ENCODE measurements at places on chromosomes 6 and 20.

DNA sequence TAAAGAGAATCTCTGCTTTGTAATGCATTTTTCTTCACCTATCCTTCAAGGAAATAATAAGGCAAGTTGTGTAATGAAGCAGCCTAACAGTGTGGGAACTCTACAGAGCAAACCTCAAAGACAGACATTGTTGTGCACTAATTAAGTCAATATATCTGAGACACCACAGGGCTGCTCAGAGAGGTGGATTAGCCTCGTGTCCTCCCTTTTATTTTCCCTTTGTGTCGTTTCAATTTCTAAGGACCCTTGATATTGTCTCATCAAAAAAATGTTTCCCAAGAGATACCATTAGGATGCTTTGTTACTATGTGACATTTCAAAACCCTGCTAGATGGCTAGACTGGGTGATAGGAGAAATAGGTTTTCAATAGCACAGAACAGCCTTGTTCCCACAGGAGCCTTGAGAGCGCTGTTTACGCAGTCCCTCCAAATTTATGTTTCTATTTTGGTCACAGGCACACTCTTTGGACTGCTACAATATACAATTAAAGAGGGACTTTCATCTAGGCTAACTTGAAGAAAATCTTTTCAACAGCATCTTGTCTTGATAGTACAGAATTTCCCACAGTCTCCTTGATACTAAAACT, 23.1 kb downstream of the UBE3D start:
- DNase-seq: no peak

- DNase-seq: no peak
Observed at GRCh38 chr6:48136856-48137255, 25.9 kb upstream of the PTCHD4 start.

DNA sequence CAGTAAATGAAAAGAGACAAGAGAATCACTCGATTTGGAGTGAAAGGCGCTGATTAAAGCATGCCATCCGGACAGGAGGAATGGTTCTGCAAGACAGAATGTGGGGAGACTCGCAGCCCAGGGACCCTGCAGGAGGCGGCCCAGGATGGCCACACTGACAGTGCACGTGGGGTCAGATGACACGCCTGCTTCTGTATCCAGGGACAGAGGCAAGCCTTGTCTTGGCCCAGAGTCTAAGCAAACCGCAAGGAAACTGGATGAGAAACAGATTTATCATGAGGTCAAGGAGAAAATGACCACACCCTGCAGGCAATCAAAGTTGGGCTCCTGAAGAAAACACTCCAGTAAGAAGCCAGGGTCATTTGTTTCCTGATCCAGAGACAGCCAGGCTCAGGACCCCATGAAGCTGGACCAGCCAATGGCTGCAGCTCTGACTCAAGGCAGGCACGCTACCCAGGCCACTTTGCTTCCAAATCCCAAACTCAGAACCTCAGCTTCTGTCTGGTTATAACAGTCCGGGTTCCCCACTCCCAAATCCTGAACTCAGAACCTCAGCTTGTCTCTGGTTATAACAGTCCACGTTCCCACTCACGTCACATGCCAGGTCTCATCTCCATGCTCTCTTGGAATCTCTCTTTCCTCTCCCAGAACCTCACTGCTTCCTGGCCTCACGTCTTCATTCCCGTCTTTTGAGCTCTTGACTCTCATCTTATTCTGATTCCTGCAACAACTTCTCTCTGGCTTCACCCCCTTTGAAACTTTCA, 144.9 kb upstream of the THBS2 start:
- DNase-seq: no peak

- no peak for DNase-seq
Observed at GRCh38 chr20:23601715-23602114, 4.0 kb downstream of the CST9 start.

DNA sequence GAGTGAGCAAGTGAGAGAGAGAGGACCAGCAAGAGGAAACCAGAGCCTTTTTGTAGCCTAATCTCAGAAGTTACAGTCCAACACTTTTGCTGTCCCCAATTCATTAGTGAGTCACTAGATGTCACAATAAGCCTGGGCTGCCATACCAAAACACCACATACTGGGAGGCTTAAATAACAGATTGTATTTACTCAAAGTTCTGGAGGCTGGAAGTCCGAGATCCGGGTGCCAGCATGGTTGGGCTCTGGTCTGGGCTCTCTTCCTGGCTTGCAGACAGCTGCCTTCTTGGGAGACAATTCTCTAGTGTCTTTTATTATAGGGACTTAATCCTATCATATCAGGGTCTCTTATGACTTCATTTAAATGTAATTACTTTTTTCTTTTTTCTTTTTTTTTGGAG, 50.7 kb upstream of the FERMT1 start:
- DNase-seq: no peak

DNA sequence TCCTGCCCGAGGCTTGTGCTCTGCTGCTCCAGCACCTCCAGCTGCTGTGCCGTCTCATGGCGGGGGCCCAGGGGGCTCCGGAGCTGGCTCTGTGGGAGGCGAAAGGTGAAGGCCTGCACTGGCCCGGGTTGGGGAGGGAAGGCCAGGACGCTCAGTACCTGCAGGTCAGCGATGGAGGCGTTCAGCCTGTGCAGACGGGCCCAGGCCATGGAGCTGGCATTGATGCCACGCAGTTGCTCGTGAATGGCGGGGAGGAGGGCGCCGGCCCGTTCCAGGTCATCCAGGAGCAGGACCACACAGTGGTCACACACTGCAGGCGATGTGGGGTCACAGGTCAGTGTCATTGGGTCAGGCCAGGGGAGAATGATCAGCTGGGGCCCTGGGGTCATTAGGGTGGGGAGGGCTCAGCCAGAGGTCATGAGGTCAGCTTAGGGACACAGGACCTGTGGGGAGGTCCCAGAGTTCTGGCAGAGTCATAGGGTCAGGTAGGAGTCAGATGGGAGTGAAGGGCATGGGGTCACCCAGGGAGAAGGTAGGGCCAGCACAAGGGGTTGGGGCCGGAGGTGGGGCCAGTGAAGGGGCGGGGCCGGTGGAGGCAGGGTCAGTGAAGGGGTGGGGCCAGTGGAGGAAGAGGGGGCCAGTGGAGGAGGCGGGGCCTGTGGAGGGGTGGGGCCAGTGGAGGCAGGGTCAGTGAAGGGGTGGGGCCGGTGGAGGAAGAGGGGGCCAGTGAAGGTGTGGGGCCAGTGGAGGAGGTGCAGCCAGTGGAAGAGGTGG, 18.0 kb downstream of the ADRM1 start:
- DNase-seq: no peak
